ENCODE measurements at places on chromosomes 12 and 14. TPM values are rescaled to one million over a fixed set of nuclear protein-coding genes. Genes with fewer than 3 reads are reported as not detected.

FBLN5 gene
- total RNA-seq: 7.9 TPM

GRCh38 chr12:53539526-53539925 lies 32.2 kb upstream of the NPFF start:
- H3K36me3 ChIP-seq: peaks cover 48% of the 10 kb centered on the region
- no peak overlapping the region for H3K4me3 ChIP-seq
- peaks cover 8% of the 10 kb centered on the region for H3K4me1 ChIP-seq
- no peak for DNase-seq
- H3K27ac ChIP-seq: no peak overlapping the region
- no peaks in the 10 kb centered on the region for H3K27me3 ChIP-seq

DNA sequence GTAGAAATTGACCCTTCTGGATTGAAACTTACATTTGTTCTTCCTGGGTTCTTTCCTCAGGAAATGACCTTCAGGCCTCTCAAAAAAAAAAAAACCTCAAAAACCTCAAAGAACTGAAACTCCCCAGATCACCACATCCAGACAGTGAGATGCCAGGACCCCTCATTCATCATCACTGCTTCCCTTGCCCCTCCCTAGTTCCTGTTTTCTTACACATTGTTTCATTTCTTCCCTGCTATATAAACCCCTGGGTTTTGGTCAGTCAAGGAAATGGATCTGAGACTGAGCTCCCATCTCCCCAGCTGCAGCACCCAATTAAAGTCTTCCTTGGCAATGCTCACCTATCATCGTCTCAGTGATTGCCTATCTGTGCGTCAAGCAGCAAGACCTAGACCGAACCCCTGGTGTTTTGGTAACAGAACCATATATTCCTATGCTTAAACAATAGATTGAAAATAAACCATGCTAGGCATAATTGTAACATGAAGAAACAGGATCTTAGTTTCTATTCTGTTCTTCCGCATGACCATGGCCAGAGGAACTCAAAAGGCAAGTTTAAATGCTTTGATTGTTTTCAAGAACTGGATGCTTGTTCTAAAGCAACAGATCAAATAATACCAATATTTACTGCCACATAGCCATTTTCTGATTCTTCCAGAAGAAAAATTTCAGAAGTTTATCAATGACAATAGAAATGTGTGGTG lies 108.0 kb upstream of the MAX start:
- H3K36me3 ChIP-seq: no peaks in the 10 kb centered on the region
- H3K27me3 ChIP-seq: no peaks in the 10 kb centered on the region
- DNase-seq: no peak

DNA sequence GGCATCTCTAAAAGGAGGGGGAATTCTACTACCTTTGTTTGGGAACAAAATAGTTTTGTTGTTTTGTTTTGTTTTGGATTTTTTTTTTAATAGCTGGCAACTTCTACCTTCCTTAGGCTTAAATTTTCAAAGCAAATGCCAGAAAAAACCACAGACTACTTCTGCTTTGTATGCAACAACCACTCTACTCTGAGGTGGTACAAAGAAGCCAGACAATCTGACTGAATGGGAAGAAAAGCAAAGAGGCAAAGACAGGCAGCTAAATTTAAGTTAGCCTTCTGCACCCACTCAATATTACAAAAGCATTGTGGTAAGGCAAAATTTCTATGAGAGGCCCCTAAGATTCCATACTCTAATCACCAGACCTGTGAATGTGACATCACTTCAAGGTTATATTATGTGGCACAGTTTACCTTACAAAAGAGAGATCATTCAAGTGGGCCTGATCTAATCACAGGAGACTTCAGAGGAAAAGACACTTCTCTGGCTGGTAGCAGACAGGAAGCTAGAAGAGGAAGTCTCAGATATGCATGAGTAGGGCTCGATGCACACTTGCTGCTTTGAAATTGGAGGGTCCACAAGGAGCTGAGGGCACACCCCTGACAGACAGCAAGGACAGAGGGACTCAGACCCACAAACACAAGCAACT lies 566.6 kb downstream of the RPS29 start:
- no peak overlapping the region for H3K27ac ChIP-seq
- no peaks in the 10 kb centered on the region for H3K4me1 ChIP-seq
- H3K27me3 ChIP-seq: no peaks in the 10 kb centered on the region

GRCh38 chr14:96100161-96101064 lies 61.3 kb downstream of the C14orf132 start:
- no peak overlapping the region for H3K27ac ChIP-seq
- no peaks in the 10 kb centered on the region for H3K36me3 ChIP-seq
- peak; percentile 56 for DNase-seq
- no peak overlapping the region for H3K4me3 ChIP-seq
- H3K27me3 ChIP-seq: no peaks in the 10 kb centered on the region

RNF212B gene
- not detected for total RNA-seq

CCDC38 gene
- 1.0 TPM for total RNA-seq

DNA sequence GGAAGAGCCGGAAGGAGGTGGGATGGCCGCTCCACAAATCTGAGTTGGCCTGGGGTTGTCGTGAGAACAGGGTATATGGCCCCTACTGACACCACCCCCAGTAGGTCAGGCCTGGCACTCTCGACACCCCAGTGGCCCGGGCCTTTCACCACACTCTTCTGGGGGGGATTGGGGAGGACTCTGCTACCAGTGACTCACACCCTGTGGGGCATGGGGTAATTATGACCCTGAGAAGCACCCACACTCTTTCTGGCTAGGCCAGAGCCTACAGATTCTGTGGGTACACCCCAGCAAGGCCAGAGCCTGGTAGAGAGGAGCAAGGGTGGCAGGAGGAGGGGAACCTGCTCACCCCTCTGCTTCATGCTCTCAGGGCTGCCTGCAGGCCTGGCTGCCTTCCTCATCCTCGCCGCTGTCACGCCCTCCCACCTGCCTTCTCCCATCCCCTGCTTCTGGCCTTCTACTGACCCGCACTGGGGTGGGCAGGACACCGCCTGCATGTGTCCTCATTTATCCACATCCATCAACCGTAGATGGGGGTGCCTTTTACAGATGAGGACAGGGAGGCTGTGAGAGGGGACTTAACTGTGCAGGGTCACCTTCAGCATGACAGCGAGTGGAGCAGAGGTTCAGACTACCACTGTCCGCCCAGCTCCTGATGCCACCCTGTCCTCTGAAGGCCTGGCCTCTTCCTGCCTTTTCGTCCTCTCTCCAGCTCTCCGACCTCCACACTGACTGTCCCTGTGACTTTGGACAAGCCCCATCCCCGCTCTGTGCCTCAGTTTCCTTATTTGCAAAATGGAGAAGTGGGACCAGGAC lies 18.4 kb downstream of the ASB2 start:
- H3K36me3 ChIP-seq: no peaks in the 10 kb centered on the region
- no peaks in the 10 kb centered on the region for H3K27me3 ChIP-seq
- no peak for DNase-seq
- peak overlapping the region; percentile 77 for H3K27ac ChIP-seq

- no peak overlapping the region for H3K27ac ChIP-seq
- no peaks in the 10 kb centered on the region for H3K27me3 ChIP-seq
- H3K36me3 ChIP-seq: no peaks in the 10 kb centered on the region
- DNase-seq: no peak
- no peaks in the 10 kb centered on the region for H3K4me1 ChIP-seq
These were observed 69.9 kb downstream of the SUDS3 start for GRCh38 chr12:118446247-118446646.

DNA sequence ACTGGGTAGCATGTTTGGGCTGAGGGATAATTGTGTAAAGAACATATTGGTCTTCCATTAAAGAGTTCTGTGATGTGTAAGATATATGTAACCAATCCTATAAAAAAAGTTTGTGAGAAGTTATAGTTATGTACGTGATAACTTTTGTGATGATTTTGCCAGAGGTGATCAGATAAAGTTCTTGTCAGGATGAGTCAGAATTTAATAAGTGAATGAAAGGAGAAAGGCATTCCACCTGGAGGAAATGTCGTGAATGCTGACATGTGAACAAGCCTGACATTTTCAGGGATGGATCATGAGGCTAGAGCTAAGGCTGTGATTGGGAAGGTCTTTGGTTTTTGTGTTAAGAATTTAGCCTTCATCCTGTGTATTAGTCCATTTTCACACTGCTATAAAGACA lies 241.5 kb downstream of the SNAPC1 start:
- no peaks in the 10 kb centered on the region for H3K36me3 ChIP-seq
- no peaks in the 10 kb centered on the region for H3K4me1 ChIP-seq
- no peak for DNase-seq
- no peak overlapping the region for H3K4me3 ChIP-seq

GRCh38 chr12:130988751-130989150 lies 35.0 kb downstream of the ADGRD1 start:
- no peaks in the 10 kb centered on the region for H3K4me1 ChIP-seq
- H3K27ac ChIP-seq: no peak overlapping the region
- H3K27me3 ChIP-seq: no peaks in the 10 kb centered on the region

- H3K4me3 ChIP-seq: no peak overlapping the region
- H3K27me3 ChIP-seq: no peaks in the 10 kb centered on the region
- no peak for DNase-seq
- H3K27ac ChIP-seq: peak overlapping the region; percentile 41
- H3K36me3 ChIP-seq: no peaks in the 10 kb centered on the region
- peaks cover 17% of the 10 kb centered on the region for H3K4me1 ChIP-seq
These were observed 212.1 kb upstream of the ARID2 start for GRCh38 chr12:45517381-45517780.

GRCh38 chr12:31605531-31605930 lies 14.6 kb upstream of the DENND5B start:
- H3K27me3 ChIP-seq: no peaks in the 10 kb centered on the region
- no peak overlapping the region for H3K4me3 ChIP-seq
- H3K27ac ChIP-seq: no peak overlapping the region
- no peaks in the 10 kb centered on the region for H3K36me3 ChIP-seq
- no peak for DNase-seq

SYNDIG1L gene
- total RNA-seq: not detected

DNA sequence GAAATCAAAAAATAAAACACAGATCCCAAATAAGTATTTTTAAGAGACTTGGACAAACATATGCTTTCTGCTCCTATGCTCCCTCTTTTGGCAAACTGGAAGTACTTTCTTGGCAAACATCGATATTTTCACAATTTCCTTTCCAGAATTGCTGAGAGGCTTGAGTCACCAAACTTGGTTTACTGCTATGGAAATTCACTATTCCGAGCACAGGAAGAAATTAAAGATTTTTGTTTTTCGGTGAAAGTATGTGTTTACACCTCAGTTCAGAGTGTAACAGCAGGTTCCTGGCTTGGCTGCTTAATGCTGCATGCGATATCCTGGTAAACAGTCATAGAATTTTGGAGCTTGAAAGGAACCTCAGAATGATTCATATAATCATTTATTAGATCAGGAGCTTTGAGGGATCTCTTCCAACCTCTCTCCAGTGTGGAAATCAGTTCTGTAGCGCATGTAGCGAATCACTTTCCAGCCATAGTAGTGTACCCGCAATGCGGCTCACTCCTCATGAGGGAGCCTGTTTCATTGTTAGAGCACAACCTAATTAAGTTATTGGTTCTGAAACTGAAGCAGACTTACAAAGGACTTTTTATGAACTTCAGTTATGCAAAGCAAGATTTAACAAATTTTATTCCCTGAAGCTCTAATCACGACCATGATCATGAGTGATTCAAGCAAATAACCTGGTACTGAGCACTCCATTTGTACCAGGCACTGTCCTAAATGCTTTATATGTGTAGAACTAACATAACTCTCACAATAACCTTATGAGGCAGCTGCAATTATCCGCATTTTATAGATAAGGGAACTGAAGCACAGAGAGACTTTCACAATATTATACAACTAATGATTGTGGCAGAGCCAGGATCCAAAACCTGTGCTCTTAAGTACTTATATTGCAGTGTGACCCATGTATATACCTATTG lies 56.4 kb upstream of the ATP2A2 start:
- H3K27me3 ChIP-seq: no peaks in the 10 kb centered on the region
- no peaks in the 10 kb centered on the region for H3K36me3 ChIP-seq
- no peak for DNase-seq
- H3K4me3 ChIP-seq: no peak overlapping the region

GRCh38 chr14:56224691-56225681 lies 106.8 kb downstream of the PELI2 start:
- no peak overlapping the region for H3K27ac ChIP-seq
- H3K36me3 ChIP-seq: no peaks in the 10 kb centered on the region
- H3K4me1 ChIP-seq: no peaks in the 10 kb centered on the region
- no peak overlapping the region for H3K4me3 ChIP-seq
- no peak for DNase-seq

KCNA5 gene
- not detected for total RNA-seq

Measured in CD4-positive, alpha-beta memory T cell (primary cell).